ENCODE measurements at places on chromosomes 6 and 20.

DNA sequence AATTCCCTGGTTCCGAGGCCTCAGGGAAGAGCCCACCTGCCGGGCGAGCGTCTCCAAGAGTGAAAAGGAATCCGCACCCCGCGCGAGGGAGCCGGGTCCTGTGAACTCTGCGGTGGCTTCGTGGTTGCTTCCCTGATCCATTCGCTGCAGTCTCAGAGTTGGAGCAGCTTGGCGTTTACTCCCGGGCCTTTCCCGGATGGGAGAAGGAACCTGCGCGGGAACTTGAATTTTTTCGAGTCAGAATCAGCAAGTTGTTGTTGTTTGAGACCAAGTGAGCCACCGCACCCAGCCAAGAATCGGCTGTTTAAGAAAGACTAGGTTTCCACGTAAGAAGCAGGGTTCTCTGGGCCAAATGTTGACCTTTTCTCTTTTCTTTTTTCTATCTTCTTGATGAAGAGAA, 12.9 kb downstream of the PRSS16 start:
- no peak for DNase-seq

GRCh38 chr6:141401851-141402250, 730.9 kb upstream of the GJE1 start:
- DNase-seq: no peak

GRCh38 chr20:38272398-38272797, 11.9 kb upstream of the KIAA1755 start:
- DNase-seq: no peak

DNA sequence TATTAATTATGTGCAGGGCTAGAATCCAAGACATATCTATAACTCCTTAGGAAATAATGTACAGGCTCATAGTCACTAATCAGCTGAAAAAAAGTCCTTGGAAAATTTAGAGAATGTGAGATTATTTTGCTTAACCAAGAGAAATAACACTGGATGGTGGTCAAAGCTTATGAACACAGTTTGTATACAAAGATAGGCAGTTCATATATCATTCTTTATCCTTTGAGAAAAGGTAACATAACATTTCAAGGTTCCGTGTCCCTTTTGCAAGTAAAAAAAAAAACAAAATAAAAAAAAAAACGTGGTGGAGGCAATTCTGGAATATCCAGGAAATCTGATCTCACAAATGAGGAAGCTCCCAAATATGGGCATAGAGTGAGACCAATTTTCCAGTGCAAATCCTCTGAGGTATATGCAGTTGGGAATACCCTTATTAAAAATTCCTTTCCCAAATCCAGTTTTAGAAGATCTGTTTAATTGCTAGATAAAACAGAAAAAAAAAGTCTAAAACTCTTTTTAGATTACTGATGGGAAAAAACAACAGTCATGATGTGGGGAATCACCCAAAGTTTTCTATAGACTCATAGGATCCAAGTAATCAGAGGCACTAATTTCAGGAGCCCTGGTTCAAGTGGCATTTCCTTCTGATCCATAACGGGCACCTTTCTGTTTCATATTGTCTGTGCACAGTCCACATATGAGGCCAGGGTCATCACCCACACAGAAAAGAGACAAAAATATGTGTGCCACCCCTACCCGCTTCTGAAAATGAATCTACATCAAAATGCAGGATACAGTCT, 17.7 kb upstream of the TNFAIP3 start:
- DNase-seq: no peak

GRCh38 chr6:128929869-128930268, 46.9 kb downstream of the LAMA2 start:
- DNase-seq: no peak

- no peak for DNase-seq
Observed at GRCh38 chr20:44717986-44718385, 2.8 kb downstream of the CCN5 start.

All from RKO (cell line).